Chondrocyte (in vitro differentiated cells): ENCODE measurements at places on chromosomes 16 and 17. TPM values are rescaled to one million over a fixed set of nuclear protein-coding genes. Genes with fewer than 3 reads are reported as not detected.

- no peak for DNase-seq
- H3K27ac ChIP-seq: peak overlapping the region; percentile 89
- H3K27me3 ChIP-seq: peaks cover 2% of the 10 kb centered on the region
- H3K4me1 ChIP-seq: peaks cover 40% of the 10 kb centered on the region
These were observed 248.6 kb upstream of the GSE1 start for GRCh38 chr16:85364323-85365040.

Gene ARL5C
- 0.25 TPM in 1 of 3 replicates, not detected in the others for total RNA-seq

DNA sequence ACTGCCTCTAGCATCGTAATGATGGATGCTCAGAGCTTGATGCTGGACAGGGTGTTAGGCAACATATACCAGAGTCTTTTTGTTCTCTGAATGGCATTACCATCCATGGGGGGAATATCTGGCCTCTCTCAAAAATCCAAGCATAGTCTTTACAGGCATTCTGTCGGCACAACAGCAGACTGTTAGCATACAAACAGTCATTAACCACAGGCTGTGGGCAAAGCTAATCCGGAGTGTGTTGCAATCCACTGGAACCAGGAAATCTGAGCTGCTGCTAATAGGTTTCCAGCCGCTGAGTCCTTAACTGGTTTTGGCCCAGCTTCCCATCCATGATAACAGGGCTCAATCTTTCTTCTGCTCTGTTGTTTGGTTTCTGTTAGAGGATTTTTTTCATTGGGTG is 371.9 kb downstream of the HS3ST3B1 start:
- H3K4me3 ChIP-seq: no peak overlapping the region
- DNase-seq: no peak
- H3K27ac ChIP-seq: no peak overlapping the region
- H3K4me1 ChIP-seq: peaks cover 4% of the 10 kb centered on the region
- no peaks in the 10 kb centered on the region for H3K27me3 ChIP-seq
- peaks cover 2% of the 10 kb centered on the region for H3K36me3 ChIP-seq

Gene TLCD2
- 5.6 to 9.5 TPM (median 9.2 TPM) in 3 replicates for total RNA-seq

Gene AFMID
- total RNA-seq: 25.5 to 31.7 TPM (median 28.3 TPM) in 3 replicates

GRCh38 chr17:58338454-58338840 is 9.9 kb upstream of the TSPOAP1 start:
- no peak for DNase-seq
- no peaks in the 10 kb centered on the region for H3K27me3 ChIP-seq
- H3K27ac ChIP-seq: no peak overlapping the region
- H3K36me3 ChIP-seq: no peaks in the 10 kb centered on the region
- peak overlapping the region; percentile 12 for H3K4me3 ChIP-seq
- peaks cover 20% of the 10 kb centered on the region for H3K4me1 ChIP-seq

Gene NOD2
- 0.05 to 0.44 TPM (median 0.07 TPM) in 3 replicates for total RNA-seq
